NCI-H2081 treated with DMSO at 0.1 percent for 48 hours (cell line): ENCODE measurements at places on chromosomes 5 and 9.
A peak's percentile ranks its signal among the peaks of the same experiment; 100 is the strongest.

DNA sequence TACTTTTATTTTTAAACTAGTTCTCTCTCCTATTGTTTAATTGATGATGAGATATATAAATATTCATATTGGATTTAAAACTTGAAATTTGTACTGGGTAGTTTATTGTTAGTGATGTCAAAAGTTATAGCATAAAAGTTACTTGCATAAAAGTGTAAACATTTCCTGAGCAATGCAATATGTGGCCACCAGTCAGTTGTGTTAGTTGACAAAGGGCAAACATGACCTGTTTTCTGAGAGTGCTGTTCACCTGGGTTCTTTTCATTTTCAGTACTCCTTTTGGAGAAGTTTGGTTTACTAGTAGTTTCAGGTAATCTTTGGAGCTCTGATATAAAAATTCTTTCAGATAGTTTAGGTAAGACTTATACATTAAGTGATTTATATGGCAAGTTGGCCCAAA lies 69.4 kb downstream of the COMMD10 start:
- no peak for DNase-seq

- no peak for DNase-seq
Observed at GRCh38 chr9:101399643-101399970, 956 bp downstream of the ZNF189 start.

GRCh38 chr5:143119291-143119769 lies 284.2 kb downstream of the NR3C1 start:
- no peak for DNase-seq

GRCh38 chr9:16138561-16139491 lies 586.0 kb downstream of the CCDC171 start:
- no peak for DNase-seq

- no peak for DNase-seq
Observed at GRCh38 chr9:120368799-120369198, 211.2 kb downstream of the CDK5RAP2 start.

DNA sequence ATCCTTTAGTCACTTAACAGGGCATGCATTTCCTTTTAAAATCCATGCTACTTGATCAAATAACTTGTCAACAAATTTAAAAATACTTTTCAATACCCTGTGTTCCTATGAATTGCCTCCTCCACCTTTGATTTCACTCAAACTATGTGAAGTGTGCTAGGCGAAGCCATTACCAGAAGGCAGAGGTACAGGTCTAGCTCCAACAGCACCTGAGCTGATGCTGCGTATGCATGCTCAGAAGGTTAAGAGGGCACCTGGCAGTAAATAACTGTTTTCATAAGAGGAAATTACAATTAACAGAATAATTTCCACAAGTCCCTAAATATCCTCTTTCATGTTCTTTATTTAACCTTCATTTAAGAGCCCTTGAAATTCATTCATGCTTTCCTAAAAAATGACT lies 251.8 kb downstream of the EFNA5 start:
- DNase-seq = no peak

- DNase-seq = no peak
Observed at GRCh38 chr9:99181621-99182020, 40.1 kb downstream of the ALG2 start.

- no peak for DNase-seq
Observed at GRCh38 chr9:135500525-135501260, at the start of gene MRPS2. TSS of gene MRPS2 (plus strand) at chr9:135500682. CDS start at chr9:135500711, 29 bp downstream.

- DNase-seq = no peak
Observed at GRCh38 chr5:54621709-54622108, 104.2 kb downstream of the SNX18 start.

- DNase-seq = no peak
Observed at GRCh38 chr5:69129413-69129812, 35.6 kb downstream of the SLC30A5 start.

GRCh38 chr5:174916227-174916626 lies 191.8 kb downstream of the MSX2 start:
- no peak for DNase-seq

- no peak for DNase-seq
Observed at GRCh38 chr5:145854651-145855258, 18.1 kb downstream of the GRXCR2 start.

DNA sequence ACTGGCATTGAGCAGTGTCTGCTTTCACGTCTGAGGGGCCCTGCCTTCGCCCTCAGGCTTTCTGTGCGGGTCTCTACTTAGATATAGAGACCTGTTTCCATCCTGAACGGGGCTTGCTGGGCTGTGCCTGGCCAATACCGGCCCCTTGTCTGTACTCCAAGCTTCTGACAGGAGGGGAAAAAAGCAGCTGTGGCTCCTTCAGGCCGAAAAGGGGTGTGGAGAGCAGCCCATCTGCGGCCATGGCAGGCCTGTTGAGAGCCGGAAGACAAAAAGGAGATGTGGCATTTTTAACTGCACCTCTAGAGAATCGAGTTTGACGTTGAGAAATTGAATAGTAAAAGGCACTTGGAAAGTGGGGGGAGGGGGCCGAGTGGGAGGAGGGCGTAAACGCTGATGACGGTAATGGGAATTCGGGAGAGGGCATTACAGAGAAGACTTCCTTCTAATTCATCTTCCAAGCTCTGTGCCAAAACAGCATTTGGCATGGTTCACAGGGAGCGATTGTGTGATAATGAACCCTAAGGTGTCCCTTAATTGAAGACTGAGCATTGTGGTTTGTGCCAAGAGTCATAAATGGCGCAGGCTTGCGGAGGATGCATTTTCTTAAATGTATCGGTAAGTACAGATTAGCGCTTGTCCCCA lies 25.1 kb upstream of the PRDM12 start:
- peak; percentile 7 for DNase-seq

- DNase-seq = no peak
Observed at GRCh38 chr9:12666813-12667212, 26.4 kb upstream of the TYRP1 start.

- DNase-seq = no peak
Observed at GRCh38 chr5:74589204-74590056, 51.1 kb downstream of the ENC1 start.

- no peak for DNase-seq
Observed at GRCh38 chr5:120692325-120692724, 228.2 kb downstream of the PRR16 start.

- DNase-seq = no peak
Observed at GRCh38 chr9:124698265-124698664, 72.8 kb downstream of the NR6A1 start.

- DNase-seq = no peak
Observed at GRCh38 chr5:117246424-117246823, 671.8 kb upstream of the SEMA6A start.

DNA sequence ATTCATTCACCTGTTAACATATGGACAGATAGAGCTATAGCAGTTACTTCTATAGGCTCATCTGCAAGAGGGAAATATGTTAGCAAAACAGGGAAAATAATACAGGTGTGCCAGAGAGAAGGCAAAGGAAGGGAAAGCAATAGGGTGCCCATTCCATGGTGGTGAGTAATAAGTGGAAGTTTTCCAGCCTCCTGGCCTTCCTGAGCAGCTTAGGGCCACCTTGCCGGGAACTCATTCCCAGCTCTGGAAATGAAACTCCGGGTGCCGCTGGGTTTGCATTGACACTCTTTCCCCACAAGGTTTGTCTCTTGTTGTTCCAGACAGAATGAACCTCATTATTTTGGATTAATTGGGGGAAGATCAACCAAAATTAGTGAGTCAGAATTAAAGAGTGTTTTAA lies 58.4 kb downstream of the SLC1A3 start:
- DNase-seq = no peak

DNA sequence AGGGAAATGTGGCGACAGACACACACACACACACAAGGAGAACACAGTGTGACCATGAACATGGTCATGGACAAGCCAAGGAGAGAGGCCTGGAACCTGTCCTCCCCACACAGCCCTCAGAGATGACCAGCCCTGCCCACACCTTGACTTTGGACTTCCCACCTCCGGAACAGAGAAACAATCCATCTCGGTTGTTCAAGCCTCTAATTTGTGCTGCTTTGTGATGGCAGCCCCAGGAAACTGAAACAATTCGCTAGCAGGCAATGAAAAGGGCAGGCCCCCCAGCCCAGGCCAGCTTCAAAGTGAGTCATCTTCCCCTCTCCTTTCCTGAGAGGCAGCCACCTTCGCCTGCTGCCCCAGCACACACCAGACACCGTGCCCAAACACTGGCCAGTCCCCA lies 47.7 kb downstream of the NSUN2 start:
- no peak for DNase-seq

- no peak for DNase-seq
Observed at GRCh38 chr5:37015795-37016666, 139.5 kb downstream of the NIPBL start.

DNA sequence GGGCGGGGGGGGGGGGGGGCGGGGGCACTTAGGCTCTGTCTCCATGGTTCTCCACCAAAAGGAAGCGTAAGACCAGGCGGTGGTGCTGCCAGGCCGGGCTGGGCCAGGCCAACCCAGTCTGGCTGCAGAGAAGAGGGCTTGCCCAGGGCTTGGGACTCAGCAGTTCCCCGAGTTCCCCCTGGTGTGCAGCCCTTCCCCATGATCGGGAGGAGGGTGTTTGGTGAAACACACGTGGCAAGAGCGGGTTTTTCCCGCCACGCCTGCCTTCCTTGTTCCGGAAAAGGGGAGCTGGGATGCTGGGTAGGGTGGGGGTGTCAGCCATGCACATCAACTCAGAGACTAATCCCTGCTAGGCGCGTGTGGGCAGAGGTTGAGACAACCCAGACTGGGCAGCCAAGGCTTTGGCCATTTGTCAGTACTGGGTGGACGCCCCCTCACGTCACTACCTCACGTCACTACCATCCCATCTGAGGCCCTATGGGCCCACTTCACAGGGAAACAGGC lies 32.9 kb downstream of the PRRX2 start:
- DNase-seq = no peak

DNA sequence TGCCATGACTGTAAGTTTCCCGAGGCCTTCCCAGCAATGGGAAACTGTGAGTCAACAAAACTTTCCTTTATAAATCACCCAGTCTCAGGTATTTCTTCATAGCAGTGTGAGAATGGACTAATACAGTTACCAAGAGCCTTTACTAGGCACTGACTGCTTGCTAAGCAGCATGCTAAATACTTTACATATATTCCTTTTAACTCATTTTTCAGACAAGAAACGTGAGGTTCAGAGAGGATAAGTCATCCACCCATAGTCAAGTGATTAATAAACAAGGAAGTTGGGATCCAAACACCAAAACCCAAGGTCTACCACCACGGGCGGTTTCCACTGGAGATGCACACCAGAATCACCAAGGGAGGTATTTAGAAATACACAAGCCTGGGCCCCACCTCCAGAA lies 50.8 kb downstream of the GABBR2 start:
- DNase-seq = no peak

GRCh38 chr9:37017546-37017945 lies 16.5 kb downstream of the PAX5 start:
- no peak for DNase-seq
